ENCODE measurements at places on chromosomes 2 and 18. TPM values are rescaled to one million over a fixed set of nuclear protein-coding genes. Genes with fewer than 3 reads are reported as not detected.
A peak's percentile ranks its signal among the peaks of the same experiment; 100 is the strongest.

GRCh38 chr2:105261061-105261460, 19.5 kb downstream of the GPR45 start:
- DNase-seq = peak; percentile 18

GRCh38 chr18:47113796-47114540, 36.3 kb downstream of the HDHD2 start:
- no peak for DNase-seq

GRCh38 chr18:63440219-63440618, 17.9 kb upstream of the VPS4B start:
- peak; percentile 73 for DNase-seq

Gene ALKAL2
- total RNA-seq = 15.5 TPM

All from lower leg skin (tissue), 4 donors.